HCT116 (cell line): ENCODE measurements at places on chromosomes 3 and 15. TPM values are rescaled to one million over a fixed set of nuclear protein-coding genes. Genes with fewer than 3 reads are reported as not detected.
A peak's percentile ranks its signal among the peaks of the same experiment; 100 is the strongest.

DNA sequence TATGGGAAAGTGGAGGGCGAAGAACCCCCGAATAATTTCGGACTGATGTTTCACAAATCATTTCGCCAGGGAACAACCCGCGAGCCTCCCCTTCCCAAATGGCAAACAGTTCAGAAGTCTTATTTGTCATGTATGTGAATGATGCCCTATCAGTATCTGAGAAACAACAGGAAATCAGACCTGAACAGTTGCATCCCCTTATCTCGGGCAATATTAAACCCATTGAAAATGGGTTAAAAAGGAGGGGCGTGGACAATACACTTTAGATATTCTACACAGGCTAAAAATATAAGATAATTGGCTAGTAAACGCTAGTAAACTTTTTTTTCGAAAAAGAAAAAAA is 1003.3 kb upstream of the NR2F2 start:
- H3K36me3 ChIP-seq = no peaks in the 10 kb centered on the region
- H3K4me1 ChIP-seq = no peaks in the 10 kb centered on the region
- no peaks in the 10 kb centered on the region for H3K27me3 ChIP-seq
- no peak overlapping the region for H3K27ac ChIP-seq

GRCh38 chr3:175851541-175851940 is 992.4 kb downstream of the NAALADL2 start:
- H3K27me3 ChIP-seq = no peaks in the 10 kb centered on the region
- H3K4me1 ChIP-seq = no peaks in the 10 kb centered on the region

DNA sequence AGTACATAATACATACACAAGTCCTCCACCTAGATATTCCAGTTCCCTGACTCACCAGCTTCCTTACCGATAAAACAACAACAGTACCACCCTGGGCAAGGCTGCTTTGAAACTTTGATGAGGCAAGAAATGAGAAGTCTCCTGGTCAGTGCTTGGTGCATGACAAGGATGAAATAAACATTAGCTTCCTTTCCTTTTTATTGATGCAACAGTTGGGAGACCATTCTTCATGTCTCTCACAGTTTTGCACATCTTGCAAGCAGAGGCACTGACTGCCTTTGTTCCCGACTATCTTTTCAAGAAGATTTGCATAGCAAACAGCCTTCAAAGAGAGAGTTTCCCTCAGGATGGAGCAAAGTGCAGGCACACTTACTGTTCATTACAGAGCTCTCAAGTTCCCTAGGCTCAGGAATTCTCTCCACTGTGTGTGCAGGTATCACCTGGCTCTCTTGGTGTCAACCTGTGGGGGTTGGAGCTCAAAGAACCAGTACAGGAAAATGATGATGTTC is 65.2 kb downstream of the MYLK start:
- no peaks in the 10 kb centered on the region for H3K36me3 ChIP-seq
- no peak for DNase-seq
- H3K4me3 ChIP-seq = no peak overlapping the region
- no peak overlapping the region for H3K27ac ChIP-seq
- no peaks in the 10 kb centered on the region for H3K27me3 ChIP-seq
- peaks cover 8% of the 10 kb centered on the region; the same call in 1 of the 2 replicates for H3K4me1 ChIP-seq

LSAMP gene
- 0.25 TPM for total RNA-seq

SAMMSON gene
- total RNA-seq = not detected

DNA sequence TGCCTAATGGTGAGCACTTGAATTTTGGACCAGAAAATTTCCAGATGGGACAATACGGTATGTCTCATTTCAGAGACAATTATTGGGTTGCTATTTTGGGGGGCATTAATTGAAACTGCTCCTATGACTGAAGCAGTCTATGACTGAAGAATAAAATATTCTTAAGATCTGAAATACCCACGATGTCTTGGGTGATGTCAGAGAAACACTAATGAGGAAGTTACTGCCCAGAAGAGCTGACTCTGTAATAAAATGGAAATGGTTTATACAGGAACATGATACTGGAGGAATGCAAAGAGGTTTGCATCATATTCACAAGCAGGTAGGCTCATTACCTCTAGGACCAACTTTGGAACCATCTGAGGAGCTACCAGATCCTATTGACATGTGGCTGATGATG is 68.7 kb downstream of the IL12A start:
- H3K27ac ChIP-seq = no peak overlapping the region
- DNase-seq = no peak

SIN3A gene
- total RNA-seq = 70.1 TPM

DNA sequence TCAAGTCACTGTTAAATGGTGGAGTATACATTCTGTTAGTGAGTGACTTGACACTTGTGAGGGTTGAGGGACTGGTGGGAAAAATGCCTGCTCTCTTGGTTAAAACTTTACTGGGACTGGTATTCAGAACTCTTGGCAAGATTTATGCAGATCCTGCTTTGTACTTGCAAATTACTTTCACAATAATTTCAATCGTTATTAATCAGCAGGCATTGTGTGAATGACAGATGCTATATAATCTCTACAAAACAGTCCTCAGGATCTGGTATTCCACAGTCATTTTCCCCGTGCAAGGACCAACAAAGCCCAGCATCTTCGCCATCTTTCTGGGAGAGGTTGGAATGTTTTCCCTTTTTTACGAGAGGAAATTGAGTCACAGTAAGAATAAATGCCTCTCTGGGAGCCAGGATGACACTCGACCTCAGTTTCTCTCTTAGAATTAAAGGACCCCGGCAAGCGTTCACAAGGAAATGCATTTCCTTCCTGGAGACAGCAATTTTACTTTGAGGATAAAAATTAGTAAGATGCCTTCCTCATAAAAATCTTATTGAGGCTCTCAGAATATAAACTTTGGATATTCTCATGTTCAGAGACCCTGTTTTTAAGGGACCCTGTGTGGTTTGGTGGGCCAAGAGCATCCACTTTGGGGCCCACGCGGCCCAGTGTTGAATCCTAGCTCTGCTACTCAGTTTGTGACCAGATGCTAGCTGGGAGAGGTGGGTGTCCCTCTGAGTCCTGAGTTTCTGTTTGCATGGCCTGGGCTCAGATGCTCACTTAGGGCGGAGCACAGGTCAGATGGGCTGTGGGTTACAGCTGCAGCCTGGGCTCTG is 45.3 kb upstream of the PLCL2 start:
- H3K27ac ChIP-seq = no peak overlapping the region
- H3K4me3 ChIP-seq = no peak overlapping the region
- H3K4me1 ChIP-seq = no peaks in the 10 kb centered on the region
- DNase-seq = no peak

DNA sequence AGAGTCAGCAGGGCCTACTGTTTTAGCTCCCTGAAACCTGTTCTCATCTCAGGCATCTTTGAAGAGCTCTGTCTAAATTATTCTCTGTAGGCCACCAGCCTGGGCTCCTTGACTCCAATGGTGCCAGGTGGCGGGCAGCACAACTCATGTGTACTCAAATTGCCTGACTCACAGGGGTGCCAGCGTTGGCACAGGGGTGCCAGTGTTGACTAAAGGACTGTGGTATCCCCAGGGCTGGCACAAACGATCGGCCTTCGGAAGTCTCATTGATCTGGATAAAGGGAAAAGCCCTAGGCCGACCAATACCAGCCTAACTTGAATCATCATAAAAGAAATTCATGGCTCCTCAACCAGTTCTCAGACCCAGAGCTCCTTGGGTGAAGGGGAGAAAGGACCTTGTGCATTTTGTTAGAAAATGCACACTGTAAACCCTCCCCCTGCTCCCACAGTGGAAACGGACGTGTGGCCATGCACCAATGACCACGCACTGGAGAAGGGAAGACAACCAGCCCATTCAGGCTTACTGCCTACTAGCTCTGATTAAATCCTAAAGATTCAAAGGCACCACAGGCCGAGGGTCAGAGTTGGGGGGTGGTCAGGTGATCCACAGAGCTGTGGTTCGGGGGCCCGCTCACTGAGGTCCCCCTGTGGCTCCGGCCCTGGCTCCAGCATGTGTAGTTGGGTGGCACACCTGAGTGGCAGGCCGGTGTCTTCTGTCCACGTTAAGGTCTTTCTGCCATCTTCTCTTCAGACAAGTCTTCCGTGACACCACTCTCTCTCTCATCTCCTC is 68.9 kb downstream of the NIPA2 start:
- H3K4me3 ChIP-seq = no peak overlapping the region
- peaks cover 51% of the 10 kb centered on the region for H3K36me3 ChIP-seq
- no peak overlapping the region for H3K27ac ChIP-seq
- H3K27me3 ChIP-seq = no peaks in the 10 kb centered on the region
- no peaks in the 10 kb centered on the region for H3K4me1 ChIP-seq

GRCh38 chr3:17518189-17519059 is 224.0 kb downstream of the TBC1D5 start:
- H3K4me1 ChIP-seq = no peaks in the 10 kb centered on the region
- DNase-seq = no peak
- H3K27ac ChIP-seq = no peak overlapping the region
- no peaks in the 10 kb centered on the region for H3K36me3 ChIP-seq
- H3K27me3 ChIP-seq = no peaks in the 10 kb centered on the region

DNA sequence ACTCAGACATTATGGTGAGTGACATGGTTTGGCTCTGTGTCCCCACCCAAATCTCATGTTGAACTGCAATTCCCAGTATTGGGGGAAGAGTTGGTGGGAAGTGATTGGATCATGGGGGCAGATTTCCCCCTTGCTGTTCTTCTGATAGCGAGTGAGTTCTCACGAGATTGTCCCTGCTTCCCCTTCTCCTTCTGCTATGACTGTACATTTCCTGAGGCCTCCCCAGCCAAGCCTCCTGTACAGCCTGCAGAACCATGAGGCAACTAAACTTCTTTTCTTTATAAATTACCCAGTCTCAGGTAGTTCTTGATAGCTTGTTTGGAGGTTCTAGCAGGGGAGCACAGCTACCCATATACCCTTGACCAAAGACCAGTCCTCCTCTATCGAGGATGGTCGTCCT is 45.9 kb downstream of the ADAM10 start:
- no peaks in the 10 kb centered on the region for H3K4me1 ChIP-seq
- H3K27me3 ChIP-seq = no peaks in the 10 kb centered on the region
- no peak for DNase-seq
- no peak overlapping the region for H3K27ac ChIP-seq
- H3K4me3 ChIP-seq = no peak overlapping the region
- H3K36me3 ChIP-seq = no peaks in the 10 kb centered on the region

DNA sequence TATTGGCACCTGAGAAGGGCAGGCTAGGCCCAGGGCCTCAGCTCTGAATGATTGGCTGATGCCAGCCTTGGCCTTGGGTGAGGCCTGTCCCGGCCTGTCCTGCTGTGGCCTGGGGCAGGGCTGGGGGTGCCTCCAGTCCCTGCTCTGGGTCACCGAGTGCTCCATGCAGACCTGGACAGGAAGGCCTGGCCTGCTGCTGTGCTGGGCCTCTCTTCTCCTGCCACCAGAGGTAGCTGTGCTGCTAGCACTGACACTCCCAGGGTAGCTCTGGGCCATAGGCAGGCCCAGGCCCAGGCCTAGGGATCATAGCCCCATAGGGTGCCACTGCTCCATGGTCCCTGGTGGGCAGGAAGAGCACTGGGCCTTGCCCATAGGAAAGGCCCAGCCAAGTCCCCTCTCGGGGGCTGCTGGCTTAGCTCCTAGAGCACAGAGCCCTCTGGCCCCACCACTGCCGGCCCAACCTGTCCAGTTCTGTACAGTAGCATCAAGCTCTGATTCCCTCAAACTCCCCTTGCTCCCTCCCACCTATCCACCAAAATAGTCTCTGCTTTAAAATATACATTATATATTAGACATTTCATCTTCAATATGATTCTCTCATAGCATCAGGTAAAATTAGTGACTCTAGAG is 18.2 kb downstream of the ABTB1 start:
- peaks cover 13% of the 10 kb centered on the region for H3K4me1 ChIP-seq
- H3K27ac ChIP-seq = peak overlapping the region; percentile 30
- no peaks in the 10 kb centered on the region for H3K27me3 ChIP-seq
- DNase-seq = peak; percentile 43

DNA sequence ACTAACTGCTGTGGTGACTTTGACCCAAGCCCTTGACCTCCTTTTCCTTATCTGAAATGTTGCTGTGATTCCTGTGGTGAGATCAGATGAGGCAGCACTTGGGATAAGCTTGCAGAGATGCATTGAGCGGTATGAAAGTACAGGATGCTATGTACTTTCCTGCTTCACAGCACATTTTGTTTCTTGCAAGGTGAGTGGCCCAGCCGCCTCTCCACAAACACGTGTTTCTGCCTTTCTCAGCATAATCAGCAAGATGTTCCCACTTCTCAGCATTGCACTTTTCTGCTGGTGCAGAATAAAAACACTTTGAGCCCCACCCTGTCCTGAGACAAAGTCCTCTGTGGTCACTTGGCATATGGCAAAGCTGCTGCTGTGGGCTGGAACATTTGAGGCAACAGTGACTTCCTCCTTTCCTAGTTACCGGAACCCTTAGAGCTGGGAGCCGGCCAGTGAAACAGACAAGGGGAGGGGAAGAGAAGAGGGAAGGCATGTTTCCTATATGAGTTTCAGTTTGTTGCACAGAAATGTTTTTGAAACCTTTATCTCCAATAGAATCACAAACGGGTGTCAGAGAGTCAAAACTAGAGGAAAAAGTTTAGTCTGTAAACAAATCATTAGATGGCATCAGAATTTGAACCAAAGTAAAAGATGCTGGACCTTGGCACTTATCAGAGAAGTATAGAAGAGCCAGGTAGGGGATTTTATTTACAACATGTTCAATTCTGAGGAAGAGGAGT is 5.0 kb downstream of the NUDT16 start:
- H3K36me3 ChIP-seq = no peaks in the 10 kb centered on the region
- DNase-seq = no peak
- no peak overlapping the region for H3K4me3 ChIP-seq
- no peak overlapping the region for H3K27ac ChIP-seq
- peaks cover 12% of the 10 kb centered on the region; the same call in 1 of the 2 replicates for H3K4me1 ChIP-seq
- no peaks in the 10 kb centered on the region for H3K27me3 ChIP-seq

GRCh38 chr15:40512440-40512839 is 41.7 kb downstream of the CHST14 start:
- peaks cover 19% of the 10 kb centered on the region for H3K4me1 ChIP-seq
- peak overlapping the region; percentile 56 for H3K4me3 ChIP-seq
- no peak for DNase-seq
- no peak overlapping the region for H3K27ac ChIP-seq

PLOD2 gene
- 25.8 TPM for total RNA-seq
